Activated naive CD4-positive, alpha-beta T cell treated with Interleukin-2 at 50 U/mL for 16 hours (primary cell): ENCODE measurements at places on chromosomes 4 and X.

GRCh38 chr4:7860600-7861163, 79.0 kb downstream of the AFAP1 start:
- DNase-seq = no peak

DNA sequence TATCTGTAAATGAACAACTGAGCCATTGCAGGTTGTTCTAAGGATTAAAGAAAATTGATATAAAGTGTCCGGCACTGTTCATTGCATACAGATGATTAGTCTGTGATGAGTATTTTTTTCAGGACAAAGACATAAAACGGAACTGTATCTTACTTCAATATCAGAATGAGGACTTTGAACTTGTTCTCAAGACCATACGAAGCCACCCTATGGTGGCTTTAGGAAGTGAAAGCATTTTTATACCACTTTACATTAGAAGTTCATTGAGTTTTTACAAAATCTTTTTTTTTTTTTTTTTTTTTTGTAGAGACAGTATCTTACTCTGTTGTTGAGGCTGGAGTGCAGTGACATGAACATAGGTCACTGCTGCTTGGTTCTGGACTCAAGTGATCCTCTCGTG, 45.2 kb upstream of the TRIM2 start:
- DNase-seq = no peak

DNA sequence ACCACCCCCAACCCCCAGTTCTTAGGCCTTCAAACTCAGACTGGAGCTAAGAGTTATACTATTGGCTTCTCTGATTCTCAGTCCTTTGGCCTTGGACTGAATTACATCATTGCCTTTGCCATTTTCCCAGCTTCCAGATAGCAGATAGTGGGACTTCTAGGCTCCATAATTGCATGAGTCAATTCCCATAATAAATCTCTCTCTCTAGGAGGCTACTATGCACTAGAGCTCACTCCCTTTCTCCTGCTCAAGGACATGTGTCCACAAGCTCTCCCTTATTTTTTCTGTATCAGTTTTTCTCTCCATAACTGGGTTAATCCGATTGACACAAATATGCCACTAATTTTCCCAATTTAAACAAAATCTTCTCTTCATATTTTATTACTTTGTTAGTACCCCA, 103.4 kb downstream of the REELD1 start:
- DNase-seq = no peak

GRCh38 chr4:164116286-164116685, 621.8 kb downstream of the TMA16 start:
- no peak for DNase-seq

GRCh38 chrX:103101299-103102042, 8.5 kb upstream of the NXF3 start:
- no peak for DNase-seq

DNA sequence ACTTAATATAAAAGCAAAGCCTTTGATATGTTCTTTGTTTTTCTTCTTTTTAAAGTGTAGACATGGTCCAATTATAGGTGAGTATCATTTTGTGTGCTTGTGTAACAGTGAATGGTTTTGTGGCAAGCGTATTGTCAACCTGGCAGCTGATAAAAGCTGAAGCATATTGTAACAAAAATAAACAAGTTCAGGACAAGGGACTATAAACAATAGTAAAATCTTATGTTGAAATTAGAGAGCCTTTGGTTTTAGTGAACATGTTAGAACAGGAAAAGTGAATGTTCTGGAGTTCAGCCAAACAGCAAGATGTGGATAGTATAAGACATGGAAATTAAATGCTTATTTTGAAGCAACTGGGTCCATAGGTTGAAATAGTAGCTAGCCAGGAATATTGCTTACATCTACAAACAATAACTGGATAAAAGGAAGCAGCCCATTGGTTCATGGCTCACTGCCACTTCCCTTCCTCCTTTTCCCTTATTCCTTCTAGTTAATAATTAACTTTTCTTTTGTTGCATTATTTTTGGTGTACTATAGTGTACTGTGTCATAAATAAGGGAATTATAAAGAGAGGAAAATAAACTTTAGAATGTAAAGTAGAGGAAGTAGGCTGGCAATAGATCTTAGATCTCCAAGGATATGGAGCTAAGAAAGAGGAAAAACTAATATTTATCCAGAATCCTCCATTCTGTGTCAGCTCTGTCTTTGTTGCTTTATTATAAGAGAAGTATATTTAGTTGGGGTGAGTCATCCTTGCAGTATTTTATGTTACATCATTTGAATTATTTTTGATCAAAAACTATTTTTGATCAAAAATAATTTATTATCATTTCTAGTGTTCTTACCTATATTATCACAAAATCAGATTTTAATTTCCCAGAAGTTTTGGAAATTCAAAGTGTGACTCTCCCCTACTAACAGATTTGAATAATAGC, 65.6 kb downstream of the MRPL1 start:
- no peak for DNase-seq

DNA sequence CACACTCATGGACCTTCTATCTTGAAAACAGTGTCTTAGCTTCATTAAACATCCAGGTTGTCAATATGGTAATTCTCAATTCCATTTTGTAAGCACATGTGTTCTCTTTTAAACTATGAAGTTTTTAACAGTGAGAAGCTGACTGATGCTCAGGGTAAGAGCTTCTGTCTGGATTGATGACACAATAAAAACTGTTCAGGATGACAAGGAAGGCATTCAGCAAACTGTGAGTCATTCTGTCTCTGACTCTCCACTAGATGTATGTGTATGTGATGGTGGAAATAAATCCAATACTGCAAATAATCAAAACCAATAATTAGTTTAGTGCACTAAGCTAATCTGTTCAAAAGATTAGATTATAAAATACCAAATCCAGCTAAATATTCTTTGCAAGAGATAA, 115.3 kb upstream of the ARX start:
- DNase-seq = no peak
